ENCODE measurements at places on chromosomes 4 and X.

DNA sequence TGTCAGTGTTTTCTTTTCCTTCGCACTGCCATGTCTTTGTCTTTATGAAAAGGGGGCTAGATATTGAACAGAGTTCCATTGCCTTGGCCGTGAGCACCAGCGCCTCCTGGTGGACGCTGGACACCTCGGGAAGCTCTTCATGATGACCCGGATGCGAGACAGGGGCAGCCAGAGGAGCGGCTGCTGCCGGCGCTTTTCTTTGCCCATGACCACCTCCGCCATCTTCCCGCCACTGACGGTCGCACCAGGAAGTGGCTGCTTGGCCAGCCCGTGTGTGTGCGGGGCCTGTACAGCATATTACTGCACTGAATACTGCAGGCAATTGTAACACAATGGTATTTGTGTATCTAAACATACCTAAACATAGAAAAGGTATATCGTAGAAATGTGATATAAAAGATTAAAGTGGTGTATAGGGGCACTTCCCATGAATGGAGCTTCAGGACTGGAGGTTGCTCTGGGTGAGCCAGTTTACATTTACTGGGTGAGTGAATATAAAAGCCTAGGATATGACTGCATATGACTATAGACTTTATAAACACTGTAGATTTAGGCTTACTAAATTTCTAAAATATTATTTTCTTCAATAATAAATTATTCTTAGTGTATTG lies 15.8 kb upstream of the GRIA2 start:
- H3K4me3 ChIP-seq = no peak overlapping the region
- H3K4me1 ChIP-seq = no peaks in the 10 kb centered on the region
- no peaks in the 10 kb centered on the region for H3K36me3 ChIP-seq
- no peak overlapping the region for H3K27ac ChIP-seq

DNA sequence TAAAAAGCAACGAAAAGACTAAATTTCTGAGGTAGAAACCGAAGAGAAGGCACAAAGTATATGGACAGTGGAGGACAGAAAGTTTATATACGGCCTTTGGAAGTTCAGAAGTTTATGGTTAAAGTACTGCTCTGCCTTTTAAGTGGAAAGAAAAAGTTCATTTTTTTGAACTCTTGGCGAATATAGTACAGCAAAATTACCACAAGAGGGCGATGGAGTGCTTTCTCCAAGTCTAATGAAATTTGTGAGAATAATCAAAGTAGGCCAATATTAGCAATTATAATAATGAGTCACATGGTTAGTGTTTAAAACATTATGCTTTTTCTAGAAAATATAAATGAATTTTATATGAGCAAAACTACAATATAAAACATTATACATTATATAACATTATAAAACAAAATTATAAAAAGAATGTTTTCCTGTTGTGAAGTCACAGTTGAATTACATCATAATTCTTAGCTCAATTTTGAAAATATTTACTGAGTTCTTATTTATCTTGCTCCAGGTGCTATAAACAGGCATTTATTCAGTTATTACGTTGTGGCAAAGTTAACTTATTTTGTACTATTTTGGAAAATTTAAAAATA lies 136.2 kb upstream of the BMPR1B start:
- peaks cover 21% of the 10 kb centered on the region for H3K36me3 ChIP-seq
- peaks cover 9% of the 10 kb centered on the region for H3K4me1 ChIP-seq
- H3K27ac ChIP-seq = no peak overlapping the region
- DNase-seq = no peak
- H3K4me3 ChIP-seq = no peak overlapping the region

DNA sequence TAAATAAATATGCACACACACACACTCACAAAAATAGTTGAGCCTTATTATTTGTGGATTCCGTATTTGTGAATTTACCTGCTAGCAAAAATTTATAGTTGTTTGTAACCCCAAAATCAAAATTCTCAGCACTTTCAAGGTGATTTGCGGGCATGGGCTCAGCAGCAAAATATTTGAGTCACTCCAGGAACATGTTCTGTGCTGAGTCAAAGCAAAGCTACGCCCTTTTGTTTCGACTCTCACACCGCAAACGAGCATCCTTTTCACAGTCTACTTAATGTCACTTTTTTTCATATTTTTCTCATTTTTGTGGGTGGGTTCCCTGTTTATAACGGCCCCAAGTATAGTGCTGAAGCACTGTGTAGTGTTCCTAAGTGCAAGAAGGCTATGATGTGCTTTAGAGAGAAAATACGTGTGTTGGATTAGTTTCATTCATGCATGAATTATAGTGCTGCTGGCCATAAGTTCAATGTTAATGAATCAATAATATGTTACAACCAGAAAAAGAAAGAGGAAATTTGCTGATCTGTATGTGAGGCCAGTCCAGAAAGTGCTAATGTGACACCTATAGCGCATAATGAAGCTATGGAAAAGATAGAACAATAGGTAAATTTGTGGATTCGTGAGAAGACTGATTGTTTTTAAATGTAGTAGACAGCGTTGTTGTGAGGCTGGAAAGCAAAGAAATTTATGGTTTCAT lies 723.2 kb upstream of the AGA start:
- no peaks in the 10 kb centered on the region for H3K36me3 ChIP-seq
- DNase-seq = no peak
- H3K27ac ChIP-seq = no peak overlapping the region

DNA sequence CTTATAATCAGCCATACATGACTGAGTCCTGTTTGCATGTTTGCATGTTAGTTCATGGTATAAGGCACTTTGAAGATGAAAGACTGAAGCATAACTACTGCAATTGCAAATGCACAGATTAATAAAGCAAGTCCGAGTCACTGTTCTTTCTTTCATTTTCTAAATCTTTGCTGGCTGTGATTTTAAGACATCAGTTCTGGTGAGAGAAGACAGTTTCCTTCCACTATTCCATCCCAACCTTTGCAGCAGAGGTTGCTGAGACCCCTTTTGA lies 28.3 kb downstream of the RASL11B start:
- no peaks in the 10 kb centered on the region for H3K36me3 ChIP-seq
- no peaks in the 10 kb centered on the region for H3K27me3 ChIP-seq
- H3K27ac ChIP-seq = no peak overlapping the region
- H3K4me1 ChIP-seq = no peaks in the 10 kb centered on the region
- no peak for DNase-seq

DNA sequence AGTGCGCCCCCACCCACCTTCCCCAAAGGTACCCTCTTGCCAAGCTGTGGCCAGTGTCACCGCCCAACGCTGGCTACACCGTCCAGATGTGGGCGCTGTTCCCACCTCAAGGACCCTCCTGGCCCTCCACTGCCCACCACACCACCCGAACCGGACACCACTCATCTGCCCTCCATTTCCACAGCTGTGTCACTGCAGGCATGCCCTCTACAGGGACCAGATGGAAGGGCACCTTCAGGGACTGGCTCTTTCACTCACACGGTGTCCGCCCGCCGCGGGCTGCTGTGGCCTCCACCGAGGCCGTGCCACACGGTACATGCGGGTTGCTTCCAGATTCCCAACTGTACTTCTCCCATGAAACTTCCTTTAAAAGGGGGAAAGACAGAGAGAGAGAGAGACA lies 87.7 kb downstream of the FAM53A start:
- no peak for DNase-seq
- H3K27ac ChIP-seq = no peak overlapping the region
- H3K27me3 ChIP-seq = no peaks in the 10 kb centered on the region
- H3K4me1 ChIP-seq = no peaks in the 10 kb centered on the region

GRCh38 chr4:27685947-27686346 lies 825.3 kb downstream of the STIM2 start:
- no peak for DNase-seq
- no peak overlapping the region for H3K4me3 ChIP-seq
- H3K4me1 ChIP-seq = no peaks in the 10 kb centered on the region

DNA sequence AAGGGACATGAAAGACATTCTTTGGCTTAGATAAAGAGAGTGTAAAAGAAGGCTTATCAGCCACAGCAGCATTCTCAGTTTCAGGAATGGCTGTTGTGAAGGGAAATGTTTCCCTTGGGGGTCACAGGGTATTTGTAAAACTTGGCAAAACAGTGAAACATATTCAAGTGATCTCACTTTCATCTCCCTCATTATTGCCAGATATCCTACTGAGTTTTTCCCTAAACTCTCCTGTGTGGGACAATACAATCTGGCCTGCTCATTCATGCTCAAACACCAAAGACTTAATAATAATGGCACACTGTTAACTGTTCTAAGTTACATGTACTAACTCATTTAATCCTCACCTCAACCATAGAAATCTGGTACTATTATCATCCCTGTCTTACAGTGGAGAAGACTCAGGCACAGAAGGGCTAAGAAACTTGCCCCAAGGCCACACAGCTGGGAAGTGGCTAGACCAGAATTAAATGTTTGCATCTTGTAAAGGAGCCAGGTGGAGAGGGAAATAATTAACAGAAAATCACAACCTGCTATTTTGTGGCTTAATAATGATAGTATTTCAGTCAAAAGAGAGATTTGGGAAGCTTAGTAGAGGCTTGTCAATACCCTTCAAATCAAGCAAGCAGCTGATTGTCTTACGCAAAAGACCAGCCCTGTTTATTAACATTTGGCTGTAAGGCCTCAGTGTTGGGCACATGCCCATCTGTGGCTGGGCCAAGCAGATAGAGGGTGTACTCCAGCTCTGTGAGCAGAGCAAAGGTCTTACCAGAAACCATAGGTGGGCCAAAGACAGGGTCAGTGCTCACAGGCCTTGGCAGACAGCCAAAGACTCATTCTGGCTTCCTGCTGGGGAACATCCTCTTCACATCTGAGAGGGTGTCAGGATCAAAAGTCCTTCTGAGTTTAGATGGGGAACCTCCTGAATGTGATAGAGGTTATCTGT lies 17.3 kb downstream of the SMPX start:
- H3K4me1 ChIP-seq = no peaks in the 10 kb centered on the region
- no peak for DNase-seq
- no peak overlapping the region for H3K27ac ChIP-seq
- no peaks in the 10 kb centered on the region for H3K27me3 ChIP-seq
- no peaks in the 10 kb centered on the region for H3K36me3 ChIP-seq

GRCh38 chrX:9518889-9519288 lies 54.0 kb downstream of the TBL1X start:
- no peaks in the 10 kb centered on the region for H3K4me1 ChIP-seq
- H3K4me3 ChIP-seq = no peak overlapping the region
- H3K27me3 ChIP-seq = no peaks in the 10 kb centered on the region
- H3K27ac ChIP-seq = no peak overlapping the region
- H3K36me3 ChIP-seq = no peaks in the 10 kb centered on the region

- peaks cover 6% of the 10 kb centered on the region for H3K4me1 ChIP-seq
- peak overlapping the region; percentile 44 for H3K27ac ChIP-seq
- no peak for DNase-seq
- H3K36me3 ChIP-seq = no peaks in the 10 kb centered on the region
These were observed 4.0 kb upstream of the TAPT1 start for GRCh38 chr4:16230308-16230707.

- no peak overlapping the region for H3K4me3 ChIP-seq
- no peaks in the 10 kb centered on the region for H3K36me3 ChIP-seq
- DNase-seq = no peak
- H3K4me1 ChIP-seq = peaks cover 27% of the 10 kb centered on the region
- no peak overlapping the region for H3K27ac ChIP-seq
These were observed 290.7 kb upstream of the TENM3 start for GRCh38 chr4:181952478-181952877.

DNA sequence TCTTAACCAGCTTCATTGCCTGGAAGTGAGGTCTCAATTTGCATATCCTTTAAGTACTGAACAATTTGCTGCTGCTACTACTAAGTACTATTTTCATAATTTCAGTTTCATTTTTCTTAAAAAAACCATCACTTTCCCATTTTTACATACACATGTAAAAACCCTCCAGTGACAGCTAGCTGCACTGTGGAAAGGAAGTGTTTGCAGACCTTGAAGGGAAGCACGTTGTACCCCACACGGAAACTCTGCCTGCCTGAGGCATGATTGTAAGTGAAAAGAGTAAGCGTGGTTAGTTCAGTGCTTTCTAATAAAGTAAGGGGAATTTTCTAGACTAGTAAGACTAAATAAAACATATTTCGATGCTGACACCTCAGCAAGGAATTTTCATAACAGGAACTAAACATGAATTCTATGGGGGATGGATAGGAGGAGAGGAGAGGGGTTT lies 103.6 kb downstream of the RAPGEF2 start:
- no peaks in the 10 kb centered on the region for H3K27me3 ChIP-seq
- H3K36me3 ChIP-seq = no peaks in the 10 kb centered on the region
- no peak overlapping the region for H3K27ac ChIP-seq

GRCh38 chr4:89640620-89641366 lies 196.2 kb downstream of the SNCA start:
- H3K27me3 ChIP-seq = no peaks in the 10 kb centered on the region
- DNase-seq = no peak
- no peak overlapping the region for H3K4me3 ChIP-seq

DNA sequence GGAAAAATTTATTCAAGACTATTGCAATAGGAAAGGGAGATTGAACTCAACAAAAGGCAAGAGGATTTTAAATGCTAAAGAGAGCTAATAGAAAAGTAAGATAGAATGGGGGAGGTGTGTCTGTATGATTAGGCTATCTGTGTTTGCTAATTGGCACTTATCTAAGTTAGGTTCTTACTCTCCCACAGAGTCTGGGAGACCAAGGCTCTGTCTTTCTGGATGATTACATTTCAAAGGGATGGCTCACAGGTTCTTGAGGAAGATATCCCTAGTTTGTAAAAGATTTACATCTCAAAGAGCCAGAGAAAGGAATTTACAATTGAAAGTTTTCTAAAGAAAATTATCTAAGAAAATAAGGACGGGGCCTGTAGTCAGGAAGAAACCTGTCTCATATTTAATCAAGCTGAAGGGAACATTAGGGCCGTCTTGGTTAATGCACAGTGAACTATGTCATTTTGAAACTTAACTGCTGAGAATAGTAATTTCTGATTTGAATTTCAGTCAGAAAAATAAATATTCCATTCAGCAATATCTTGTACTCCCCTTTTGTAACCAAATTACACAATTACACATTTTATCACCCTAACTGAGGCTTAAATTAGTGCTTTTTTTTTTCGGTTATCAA lies 75.8 kb downstream of the MAGEB10 start:
- H3K27ac ChIP-seq = no peak overlapping the region
- H3K4me1 ChIP-seq = no peaks in the 10 kb centered on the region
- no peak overlapping the region for H3K4me3 ChIP-seq
- no peaks in the 10 kb centered on the region for H3K36me3 ChIP-seq

GRCh38 chr4:113866611-113867010 lies 105.1 kb upstream of the CAMK2D start:
- DNase-seq = no peak
- no peaks in the 10 kb centered on the region for H3K36me3 ChIP-seq

DNA sequence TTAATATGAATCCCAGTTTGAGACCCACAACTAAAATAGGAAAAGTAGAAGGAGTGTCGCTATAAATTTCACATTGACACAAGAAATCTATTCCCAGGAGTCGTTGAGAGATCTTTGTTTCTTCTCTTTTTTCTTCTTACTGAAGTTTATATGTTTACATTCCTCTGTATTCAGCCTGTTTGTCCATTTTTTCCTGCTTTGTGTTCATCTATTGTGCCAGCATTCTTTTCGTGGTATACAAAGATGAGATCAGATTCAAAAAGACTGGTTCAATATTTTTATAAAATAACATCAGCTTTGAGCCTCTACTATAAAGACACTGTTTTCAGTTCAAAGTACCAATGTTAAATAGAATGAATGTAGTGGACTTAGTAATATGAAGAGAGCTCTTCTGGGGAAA lies 95.4 kb upstream of the MYOZ2 start:
- H3K27ac ChIP-seq = peak overlapping the region; percentile 83
- no peaks in the 10 kb centered on the region for H3K36me3 ChIP-seq
- H3K27me3 ChIP-seq = no peaks in the 10 kb centered on the region
- no peak for DNase-seq
